A172 (cell line): ENCODE measurements at places on chromosomes 1 and 21. TPM values are rescaled to one million over a fixed set of nuclear protein-coding genes. Genes with fewer than 3 reads are reported as not detected.
A peak's percentile ranks its signal among the peaks of the same experiment; 100 is the strongest.

Gene CLCA4
- total RNA-seq = not detected in 2 replicates

GRCh38 chr1:50531601-50532000, 108.4 kb upstream of the DMRTA2 start:
- DNase-seq = no peak

DNA sequence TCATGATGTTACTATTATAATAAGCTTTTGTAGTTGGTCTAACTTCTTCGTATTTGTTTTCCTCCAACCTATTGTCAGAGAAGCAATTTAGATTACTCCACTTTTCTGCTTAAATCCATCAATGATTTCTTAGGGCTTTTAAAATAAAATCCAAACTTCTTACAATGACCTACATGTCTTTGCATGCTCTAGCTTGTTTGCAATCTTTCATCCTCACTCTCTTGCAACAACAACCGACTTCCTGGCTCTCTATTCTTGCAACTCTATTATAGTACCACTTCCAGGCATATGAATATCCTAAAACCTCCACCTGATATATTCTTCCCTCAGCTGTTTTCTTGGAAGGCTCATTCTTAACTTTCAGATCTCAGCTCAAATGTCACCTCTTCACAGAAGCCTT, 1288.7 kb downstream of the PLA2G4A start:
- no peak for DNase-seq

DNA sequence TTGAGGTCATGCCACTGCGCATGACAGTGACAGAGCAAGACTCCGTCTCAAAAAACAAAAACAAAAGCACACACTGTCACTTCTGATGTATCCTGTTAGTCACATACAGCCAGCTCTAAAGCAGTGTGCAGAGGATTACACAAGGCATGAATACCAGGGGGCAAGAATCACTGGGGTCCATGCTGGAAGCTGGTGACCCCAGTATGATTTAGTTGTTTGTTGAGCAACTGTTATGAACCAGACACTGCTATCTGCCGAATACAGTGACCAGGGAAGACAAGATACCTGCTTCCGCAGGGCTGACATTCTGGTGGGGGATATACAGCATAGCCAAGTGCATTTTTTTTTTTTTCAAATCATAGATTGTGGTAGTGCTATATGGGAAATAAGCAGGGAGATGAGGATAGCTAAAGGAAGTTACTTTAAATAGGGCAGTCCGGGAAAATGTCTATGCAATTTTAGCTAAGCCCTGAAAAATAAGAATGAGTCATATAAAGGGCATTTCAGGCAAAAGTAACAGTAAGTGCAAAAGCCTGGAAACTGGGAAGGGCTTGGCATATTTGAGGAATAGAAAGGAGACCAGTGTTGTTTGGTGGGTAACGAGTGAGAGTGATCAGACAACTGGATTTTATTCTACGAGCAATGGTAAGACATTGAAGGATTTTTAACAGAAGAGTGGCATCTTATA, 69.7 kb downstream of the ADSS2 start:
- peak; percentile 74 for DNase-seq
